Anterior cingulate cortex (tissue), 58 donors: ENCODE measurements at places on chromosomes 6 and 20.

DNA sequence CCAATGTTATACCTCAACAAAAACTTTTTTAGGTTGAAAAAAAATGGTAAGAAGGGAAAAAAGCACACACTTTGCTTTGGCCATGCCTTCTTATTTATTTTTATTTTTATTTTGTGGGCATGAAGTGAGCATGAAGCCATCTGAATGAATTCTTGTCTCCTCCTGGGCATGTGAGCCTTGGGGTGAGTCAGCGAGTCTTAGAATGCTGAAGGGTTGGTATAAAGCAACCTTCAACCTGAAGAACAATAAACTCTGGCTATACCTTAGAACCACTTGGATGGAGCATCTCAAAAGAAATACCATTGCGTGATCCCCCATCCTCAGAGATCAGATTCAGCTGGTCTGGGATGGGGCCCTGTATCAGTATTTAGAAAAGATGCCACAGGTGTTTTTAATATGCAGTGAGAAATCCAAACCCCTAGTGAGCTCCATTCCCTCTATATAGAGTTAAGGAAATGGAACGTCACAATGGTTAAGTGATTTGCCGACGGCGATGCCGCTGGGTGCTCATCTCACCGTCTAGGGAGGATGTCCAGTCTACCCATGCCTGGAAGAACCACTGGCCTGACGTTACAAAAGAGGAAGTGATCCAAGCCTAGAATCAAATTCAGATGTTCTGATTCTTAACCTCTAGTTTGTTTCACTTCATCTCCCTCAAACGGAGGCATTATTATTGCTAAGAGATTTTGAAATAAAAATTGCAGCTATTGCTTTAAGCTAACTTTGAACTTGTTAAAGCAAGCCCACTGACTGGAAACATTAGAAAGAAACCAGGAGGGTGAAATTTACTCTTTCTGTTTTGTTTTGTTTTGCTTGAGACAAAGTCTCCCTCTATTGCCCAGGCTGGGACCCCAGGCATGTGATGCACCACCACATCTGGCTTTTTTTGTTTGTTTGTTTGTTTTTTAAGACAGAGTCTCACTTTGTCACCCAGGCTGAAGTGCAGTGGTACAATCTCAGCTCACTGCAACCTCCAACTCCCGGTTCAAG, 67.1 kb downstream of the EDN1 start:
- DNase-seq: no peak

- no peak for DNase-seq
These were observed 44.1 kb downstream of the NHSL1 start for GRCh38 chr6:138454981-138455706.

- no peak for DNase-seq
These were observed 1.5 kb downstream of the TFAP2B start for GRCh38 chr6:50819904-50820868.

- DNase-seq: no peak
These were observed 16.8 kb downstream of the FKBP1A start for GRCh38 chr20:1376007-1376406.

DNA sequence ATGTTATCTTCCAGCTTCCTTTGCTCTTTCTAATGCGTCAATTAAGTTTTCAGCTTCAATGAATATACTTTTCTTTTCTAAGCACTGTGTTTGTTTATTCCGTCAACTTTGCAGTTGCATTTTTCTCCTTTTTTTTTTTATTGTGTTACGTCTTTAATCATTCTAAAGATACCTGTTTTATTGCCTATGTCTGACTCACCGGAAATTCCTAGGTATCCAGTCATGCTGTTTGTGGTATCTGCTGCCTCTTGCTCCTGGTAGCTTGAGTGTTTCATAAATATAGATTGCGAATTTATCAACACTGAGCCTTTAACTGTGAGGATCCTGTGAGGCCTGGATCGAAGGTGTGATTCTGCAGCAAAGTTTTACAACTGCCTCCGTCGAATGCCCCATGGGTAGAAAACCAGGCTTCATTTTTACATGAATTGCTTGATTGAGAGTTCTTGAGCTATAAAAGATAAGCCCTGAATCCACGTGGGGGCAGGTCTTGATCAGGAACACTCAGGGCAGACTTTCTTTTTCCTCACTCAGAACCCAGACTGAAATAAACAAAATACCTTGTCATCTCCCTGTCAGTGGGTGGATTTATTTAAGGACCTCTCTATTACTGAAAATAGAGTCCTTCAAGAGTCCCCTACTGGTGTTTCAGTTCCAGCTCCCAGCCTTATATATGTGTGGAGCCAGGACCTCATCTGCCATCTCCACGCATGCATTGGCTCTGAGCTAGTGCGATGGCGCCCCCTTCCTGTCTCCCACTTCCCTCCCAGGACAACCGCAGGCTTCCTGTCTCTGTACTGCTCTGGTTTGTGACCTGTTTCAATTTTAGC, 60.1 kb upstream of the LRRC1 start:
- DNase-seq: no peak

- DNase-seq: no peak
These were observed 8.7 kb downstream of the SNX21 start for GRCh38 chr20:45842169-45842812.

- DNase-seq: no peak
These were observed 15.5 kb downstream of the TXNDC5 start for GRCh38 chr6:7895125-7895423.

- DNase-seq: no peak
These were observed 38.1 kb downstream of the SMAP1 start for GRCh38 chr6:70705772-70706171.

DNA sequence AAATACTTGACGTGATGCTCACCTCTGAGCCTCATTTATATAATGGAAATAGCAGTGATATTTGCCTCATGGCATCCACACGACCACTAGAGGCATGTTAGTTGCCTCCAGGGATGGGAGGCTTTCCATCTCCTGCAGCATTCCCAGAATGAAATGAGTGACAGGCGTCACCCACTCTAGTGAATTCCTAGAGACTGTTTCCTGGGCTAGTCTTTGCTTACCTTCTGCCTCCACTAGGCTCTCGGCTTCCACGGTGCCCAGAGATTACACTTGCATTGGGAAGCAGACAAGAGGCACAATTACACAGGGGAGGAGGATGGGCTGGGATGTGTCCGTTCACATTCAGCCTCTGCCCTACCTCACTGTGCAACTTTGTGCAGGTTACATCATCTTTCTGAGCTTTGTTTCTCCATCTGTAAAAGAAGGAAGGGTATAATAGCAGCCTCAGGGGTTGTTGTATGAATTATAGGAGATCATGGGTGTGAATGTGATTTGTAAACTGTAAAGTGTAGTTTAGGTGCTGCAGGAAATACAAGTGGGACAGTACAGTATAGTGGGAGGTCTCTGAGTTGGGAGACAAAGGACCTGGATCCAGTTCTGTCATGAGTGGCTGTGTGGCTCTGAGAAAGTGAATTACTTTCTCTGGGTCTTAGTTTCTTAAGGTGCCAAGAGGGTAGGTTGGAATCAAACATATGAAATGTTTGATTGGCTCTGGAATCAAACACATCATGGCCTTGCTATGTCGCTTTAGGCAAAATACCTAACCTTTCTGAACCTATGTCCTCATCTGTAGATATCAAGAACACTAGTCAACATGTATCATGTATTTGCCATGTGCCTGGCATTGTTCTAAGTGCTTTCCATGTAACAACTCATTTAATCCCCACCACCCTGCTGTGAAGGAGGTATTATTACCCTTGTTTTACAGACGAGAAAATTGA, 3.6 kb upstream of the VSTM2L start:
- no peak for DNase-seq

DNA sequence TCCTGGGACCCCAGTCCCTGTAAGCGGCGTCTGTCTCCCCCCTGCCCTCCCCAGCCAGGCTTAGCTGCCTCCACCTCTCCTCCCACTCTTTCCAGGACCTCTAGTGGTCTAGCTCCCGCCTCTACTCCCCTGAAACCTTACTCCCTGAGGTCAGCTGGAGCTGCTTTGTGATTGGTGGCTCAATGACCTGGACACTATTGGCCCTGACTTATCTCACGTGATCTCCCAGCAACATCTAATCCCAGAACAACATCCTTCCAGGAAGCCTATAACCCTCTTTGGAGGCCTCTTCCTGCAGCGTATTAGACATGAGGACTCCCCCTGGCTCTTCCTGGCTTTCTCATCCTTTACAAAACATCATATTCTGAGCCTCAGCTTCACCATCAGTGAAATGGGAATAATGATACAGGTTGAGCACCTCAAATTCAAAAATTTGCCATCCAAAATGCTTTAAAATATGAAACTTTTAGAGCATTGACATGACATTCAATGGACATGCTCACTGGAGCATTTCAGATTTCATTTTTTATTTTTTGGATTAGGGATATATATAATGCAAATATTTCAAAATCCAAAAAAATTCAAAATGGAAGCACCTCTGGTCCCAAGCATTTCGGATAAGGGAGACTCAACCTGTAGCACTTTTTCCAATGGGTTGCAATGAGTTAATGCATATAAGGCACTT, 16.3 kb upstream of the SRC start:
- no peak for DNase-seq

DNA sequence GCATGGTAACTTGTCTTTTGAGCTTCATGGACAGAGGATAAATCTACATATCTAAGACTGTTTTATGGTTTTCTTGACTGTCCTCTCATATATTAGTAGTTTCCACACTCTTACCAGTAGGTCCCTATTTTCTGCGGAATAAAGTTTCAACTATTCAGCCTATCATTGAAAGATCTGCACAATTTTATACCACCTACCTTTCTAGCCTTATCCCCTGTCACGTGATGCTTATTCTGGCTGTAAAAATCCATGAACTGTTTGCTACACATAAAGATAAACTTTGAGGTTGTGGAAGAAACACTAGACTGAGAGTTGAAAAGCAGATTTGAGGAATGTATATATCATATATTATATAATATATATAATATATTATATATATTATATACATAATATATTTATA, 423.8 kb downstream of the TENT5A start:
- no peak for DNase-seq

DNA sequence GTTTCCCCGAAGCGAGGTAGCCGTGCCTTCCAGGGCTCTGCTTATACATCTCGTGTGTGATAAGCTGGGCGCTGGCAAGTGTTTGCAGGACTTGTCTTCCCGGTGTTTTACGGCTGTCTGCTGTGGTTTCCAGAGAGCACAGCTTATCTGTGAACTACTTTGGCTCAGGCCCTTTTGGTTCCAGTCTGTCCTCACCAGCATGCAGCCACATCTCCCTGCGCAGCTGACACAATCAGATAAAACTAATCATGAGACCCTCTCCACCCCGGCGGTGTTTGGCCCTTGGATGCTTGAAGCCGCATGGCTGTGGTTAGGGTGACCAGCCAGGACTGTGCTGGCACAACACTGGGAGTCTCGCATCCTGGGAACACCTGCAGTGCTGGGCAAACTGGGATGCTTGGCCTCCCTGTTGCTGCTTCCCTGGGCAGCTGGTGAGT, 241.8 kb upstream of the FOXQ1 start:
- no peak for DNase-seq

GRCh38 chr6:141248021-141248799, 884.5 kb upstream of the GJE1 start:
- no peak for DNase-seq

DNA sequence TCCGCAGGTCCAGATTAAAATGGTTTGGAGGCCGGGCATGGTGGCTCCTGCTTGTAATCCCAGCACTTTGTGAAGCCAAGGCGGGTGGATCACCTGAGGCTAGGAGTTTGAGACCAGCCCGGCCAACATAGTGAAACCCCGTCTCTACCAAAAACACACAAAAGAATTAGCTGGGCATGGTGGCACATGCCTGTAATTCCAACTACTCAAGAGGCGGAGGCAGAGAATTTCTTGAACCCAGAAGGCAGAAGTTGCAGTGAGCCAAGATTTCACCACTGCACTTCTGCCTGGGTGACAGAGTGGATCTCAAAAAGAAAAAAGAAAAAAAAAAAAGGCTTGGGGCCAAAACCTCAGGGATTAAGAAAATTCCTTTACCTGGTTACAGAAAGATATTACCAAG, 30.5 kb downstream of the C6orf15 start:
- DNase-seq: no peak

- no peak for DNase-seq
These were observed 97.7 kb upstream of the KCNQ5 start for GRCh38 chr6:72524011-72524645.

GRCh38 chr6:71457929-71458328, 169.3 kb downstream of the OGFRL1 start:
- DNase-seq: no peak

GRCh38 chr6:37558168-37558567, 58.5 kb upstream of the CCDC167 start:
- DNase-seq: no peak

GRCh38 chr6:54899442-54899841, 52.9 kb downstream of the FAM83B start:
- no peak for DNase-seq
